Left lung (tissue), 14 donors: ENCODE measurements at places on chromosomes 16 and 17.

- no peak for DNase-seq
These were observed 99.1 kb downstream of the KCNJ2 start for GRCh38 chr17:70268383-70268782.

DNA sequence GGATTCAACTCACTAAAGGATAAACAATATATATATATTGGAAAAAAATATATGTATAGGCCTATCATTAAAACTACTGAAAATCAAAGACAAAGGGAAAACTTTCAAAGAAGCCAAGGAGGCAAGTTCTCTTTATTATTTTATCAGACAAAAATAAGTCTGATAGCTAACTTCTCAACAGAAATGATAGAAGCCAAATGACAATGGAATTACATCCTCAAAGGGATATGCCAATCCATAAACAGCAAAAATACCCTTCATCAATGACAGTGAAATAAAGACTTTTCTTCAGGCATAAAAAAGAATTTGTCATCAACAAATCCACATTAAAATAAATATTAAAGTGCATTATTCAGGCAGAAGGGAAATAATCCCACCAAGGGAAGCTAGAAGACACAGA, 393.4 kb downstream of the ZFHX3 start:
- DNase-seq = no peak

DNA sequence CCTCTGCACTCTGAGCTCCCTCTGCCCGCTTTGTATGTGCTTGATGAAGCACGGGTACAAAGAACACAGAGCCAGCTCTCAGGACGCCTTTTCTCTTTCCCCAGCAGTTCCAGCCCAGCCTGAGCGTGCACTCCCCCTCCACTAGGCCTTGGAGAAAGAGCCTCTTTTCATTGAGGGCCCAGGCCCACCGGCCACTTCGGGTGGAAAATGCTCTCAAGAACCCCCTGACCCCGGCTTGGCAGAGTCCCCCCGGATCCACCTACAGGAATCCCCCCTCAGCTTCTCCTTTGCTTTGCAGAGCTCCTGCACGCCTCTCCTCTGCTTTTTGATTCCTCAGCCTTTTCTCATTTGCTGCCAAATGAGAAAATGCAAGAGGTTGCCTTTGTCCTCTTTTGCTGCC, 30.2 kb downstream of the MRC2 start:
- no peak for DNase-seq

- peak; percentile 91 for DNase-seq
These were observed at the start of gene ERBB2 for GRCh38 chr17:39699818-39700147. ERBB2 (plus strand) TSS chr17:39700064; CDS start chr17:39700239, 175 bp downstream.

- no peak for DNase-seq
These were observed 6.2 kb upstream of the INPP5K start for GRCh38 chr17:1522626-1523025.

DNA sequence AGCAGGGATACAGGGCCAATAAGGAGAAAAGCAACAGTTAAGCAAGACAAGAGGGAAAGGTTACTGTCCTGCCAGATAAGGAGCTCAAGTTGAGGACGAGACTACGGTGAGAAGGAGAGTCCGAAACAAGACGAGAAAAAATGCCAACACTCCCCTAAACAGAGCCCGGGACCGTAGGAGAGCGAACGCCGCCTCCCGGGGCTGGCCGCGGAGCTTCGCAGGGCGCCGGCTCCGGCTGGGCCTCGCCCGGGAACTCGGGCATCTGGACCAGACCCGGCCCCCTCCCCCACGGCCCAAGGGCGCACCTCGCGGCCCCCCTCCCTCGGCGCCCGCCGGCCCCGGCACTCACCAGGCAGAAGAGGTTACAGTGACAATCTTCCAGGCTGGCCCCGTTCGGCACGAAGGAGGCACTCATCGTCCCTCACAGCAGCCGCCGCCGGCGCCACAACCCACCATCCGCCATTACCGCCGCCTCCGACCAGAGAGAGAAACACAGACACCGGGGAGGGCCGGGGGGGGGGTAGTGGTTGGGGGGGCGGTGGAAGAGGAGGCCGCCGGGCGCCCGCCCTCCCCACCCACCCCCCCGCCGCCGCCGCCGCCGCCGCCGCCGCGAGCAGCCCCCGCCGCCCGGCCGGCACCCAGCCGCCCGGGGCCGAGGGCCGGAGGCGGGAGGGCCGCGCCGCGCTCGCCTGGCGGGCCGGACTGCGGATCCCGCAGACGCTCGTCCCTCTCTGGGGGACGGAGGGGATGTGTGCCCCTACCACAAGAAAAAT, at the start of gene MED13:
TSS of gene MED13 (minus strand) at position 488 of the 773 bp plus-strand sequence. CDS start at position 415, 73 bp downstream.
- DNase-seq = no peak

- DNase-seq = no peak
These were observed 9.0 kb upstream of the WSB1 start for GRCh38 chr17:27284811-27285415.

- DNase-seq = peak; percentile 20
These were observed 4.5 kb downstream of the CDH5 start for GRCh38 chr16:66370786-66371684.

- no peak for DNase-seq
These were observed 732 bp downstream of the TNRC6A start for GRCh38 chr16:24729951-24730815.

DNA sequence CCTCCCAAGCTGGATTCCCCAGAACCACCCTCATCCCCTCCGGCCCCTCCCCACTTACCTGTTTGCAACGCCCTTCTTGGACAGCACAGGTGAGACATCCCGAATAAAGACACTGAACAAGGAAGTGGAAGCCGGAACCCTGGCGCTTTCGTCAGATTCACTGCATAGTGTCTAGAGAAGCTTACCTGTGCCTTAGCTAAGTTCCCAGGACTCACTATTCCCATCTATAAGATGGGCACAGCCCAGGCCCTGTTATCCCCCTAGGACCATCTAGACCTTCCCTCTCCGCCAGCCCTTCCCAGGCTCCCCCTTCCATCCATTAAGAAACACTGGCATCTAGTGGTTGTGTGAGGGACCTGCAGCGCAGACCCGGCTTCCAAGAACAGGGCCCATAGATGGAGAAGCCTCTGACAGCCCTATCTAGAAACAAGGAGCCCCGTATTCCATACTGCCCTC, 26.9 kb upstream of the RPL38 start:
- peak; percentile 45 for DNase-seq

DNA sequence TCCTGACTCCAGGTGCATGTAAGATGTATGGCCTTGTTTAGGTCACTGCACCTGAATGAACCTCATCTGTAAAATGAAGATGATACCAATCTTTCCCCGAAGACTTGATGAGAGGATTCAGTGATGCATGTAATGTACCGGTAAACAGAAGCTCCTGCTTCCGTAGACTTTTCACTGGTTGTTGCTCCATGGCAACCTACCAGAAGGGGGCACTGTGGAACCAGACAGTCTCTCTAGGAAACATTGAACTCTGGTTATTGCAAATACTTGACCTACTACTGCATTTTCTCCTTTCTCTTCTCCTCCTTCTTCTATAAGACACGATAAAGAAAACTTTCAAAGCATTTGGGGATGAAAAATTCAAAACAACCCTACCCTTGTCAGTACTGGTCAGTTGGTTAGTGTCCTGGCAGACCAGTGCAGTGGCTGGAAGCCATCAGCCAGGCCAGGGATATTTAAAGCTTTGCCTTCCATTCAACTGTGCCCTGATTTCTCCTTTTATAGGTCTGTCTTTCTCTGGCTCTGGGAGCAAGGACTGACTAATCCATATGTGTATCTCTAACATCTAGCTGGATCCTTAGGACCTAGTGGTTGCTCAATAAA, 667.4 kb upstream of the SALL1 start:
- DNase-seq = no peak

DNA sequence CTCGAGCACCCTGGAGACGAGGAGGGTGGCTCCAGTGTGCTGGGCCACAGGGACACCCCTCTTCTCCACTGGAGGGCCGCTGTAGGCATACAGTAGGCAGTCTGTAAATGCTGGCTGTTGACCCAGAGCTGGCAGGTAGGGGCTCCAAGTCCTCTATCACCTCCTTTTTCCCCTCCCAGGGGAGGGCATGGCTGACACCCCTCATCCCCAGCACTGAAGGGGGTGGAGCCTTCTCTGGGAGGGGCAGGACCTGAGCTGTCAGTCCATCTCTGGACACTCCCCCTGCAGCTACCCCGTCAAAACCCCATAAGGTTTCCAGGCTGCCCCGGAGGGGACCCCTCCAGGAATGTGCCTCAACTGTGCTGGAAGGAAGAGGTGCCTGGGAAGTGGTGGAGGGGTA, 2.4 kb downstream of the KCNJ12 start:
- DNase-seq = no peak

GRCh38 chr16:85898521-85899442, at the start of gene IRF8:
IRF8 (plus strand) TSS chr16:85899162; CDS start chr16:85903016, 3,854 bp downstream.
- peak; percentile 80 for DNase-seq

- DNase-seq = no peak
These were observed 154.3 kb upstream of the MED13 start for GRCh38 chr17:62219221-62219899.
